ENCODE measurements at places on chromosomes 2 and 18.
A peak's percentile ranks its signal among the peaks of the same experiment; 100 is the strongest.

GRCh38 chr2:129782633-129782990 lies 196.9 kb upstream of the RAB6C start:
- no peak for DNase-seq

- no peak for DNase-seq
These were observed 784 bp downstream of the WDR33 start for GRCh38 chr2:127810156-127810618.

- DNase-seq = no peak
These were observed 105.3 kb downstream of the COMMD1 start for GRCh38 chr2:62010632-62011256.

DNA sequence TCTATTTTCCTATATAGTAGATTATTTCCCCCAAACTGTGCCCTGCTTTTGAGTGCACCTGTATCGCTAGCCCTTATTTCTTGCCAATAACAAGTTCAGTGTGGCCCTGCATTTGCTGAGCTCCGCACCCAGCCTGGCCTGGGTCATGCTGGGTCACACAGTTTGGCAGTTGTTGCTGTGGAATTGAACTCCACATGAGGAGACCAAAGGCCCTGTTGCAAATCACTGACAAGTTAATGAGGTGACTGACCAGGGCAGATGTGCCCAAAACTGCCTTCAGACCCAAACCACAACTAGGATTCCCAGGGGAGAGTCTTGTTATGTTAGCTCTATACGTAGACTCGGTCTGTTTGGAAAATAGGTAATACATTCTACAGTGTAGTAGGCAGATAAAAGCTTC lies 31.0 kb downstream of the COL4A4 start:
- no peak for DNase-seq

DNA sequence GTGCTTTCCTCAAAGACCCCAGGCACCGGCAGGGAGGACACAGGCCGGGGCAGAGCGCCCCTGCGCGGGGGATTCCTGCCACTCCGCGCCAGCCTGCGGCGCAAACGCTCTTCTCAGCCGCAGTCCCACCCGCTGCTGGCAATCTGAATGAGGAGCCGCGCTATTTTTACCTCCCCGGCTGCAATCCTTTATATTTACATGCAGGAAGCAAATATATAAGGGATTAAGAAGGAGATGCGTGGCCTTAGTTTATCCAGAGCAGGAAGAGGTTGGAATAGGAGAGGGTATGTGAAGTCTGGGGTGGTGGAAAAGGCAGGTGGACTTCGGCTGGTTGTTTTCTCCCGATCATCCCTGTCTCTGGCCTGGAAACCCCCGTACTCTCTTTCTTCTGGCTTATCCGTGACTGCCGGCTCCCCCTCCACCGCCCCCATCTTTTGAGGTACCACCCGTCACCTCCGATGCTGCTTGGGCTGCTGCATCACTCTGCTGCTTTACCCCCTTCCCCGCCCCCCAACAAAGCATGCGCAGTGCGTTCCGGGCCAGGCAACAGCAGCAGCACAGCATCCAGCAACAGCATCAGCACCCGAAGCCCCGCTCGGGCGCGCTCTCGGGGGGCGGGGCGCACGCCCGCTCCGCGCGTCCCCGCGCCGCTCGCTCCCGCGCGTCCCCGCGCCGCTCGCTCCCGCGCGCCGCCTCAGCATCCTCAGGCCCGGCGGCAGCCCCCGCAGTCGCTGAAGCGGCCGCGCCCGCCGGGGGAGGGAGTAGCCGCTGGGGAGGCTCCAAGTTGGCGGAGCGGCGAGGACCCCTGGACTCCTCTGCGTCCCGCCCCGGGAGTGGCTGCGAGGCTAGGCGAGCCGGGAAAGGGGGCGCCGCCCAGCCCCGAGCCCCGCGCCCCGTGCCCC lies at the start of gene ADAM23:
TSS of gene ADAM23 (plus strand) at position 700 of the 902 bp plus-strand sequence. CDS start 335 bp downstream, outside the sequence.
- no peak for DNase-seq

DNA sequence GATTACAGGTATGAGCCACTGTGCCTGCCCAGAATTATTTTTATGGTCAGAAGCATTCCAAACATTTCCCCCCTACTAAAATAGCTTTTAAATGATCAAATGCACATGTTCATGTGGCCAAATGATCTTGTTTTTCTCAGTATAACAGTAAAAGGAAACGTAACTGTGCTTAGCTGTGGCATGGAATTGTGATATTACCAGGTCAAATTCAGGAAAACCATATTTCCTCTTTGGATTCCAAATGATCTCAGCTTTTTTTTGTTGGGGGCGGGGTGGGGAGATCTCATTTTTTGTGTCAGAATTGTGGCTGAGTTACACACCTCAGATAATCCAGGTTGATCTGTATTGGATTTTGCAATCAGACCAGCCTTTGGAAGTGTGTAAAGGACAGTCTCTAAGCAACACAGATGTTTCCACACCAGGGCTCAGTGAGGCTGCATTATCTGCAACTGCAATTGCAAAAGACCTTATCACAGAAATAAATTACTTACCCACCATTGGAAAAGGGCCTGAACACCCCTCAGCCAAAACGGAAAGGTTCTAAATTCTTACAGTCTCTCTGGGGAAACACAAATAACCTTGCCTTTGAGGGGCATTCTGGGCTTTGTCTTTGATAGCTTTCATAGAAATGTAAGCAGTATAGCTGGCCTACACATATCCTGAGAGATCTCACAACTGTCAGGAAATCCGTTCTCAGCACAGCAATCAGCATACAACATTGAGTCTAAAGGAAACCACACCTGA lies 8.4 kb downstream of the CASP10 start:
- DNase-seq = peak; percentile 95

DNA sequence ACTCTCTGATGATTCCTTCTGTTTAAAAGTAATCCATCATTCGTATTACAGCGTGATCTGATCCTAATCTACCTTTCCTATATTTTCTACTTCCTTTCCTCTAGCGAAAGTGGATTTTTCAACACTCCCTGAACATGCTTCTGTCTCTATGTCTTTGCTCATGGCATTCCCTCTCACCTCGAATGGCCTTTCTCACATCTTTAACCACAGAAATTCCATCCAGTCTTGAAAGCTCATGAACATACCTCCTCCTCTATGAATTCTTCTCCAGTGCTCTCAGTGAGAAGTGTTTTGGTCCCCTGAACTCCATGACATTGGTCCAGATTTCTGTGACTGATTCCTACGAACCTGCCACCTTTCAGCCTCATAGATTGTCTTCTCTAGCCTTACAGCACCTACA lies 323.2 kb downstream of the RAD51AP2 start:
- no peak for DNase-seq

GRCh38 chr2:204726831-204727230 lies 181.6 kb downstream of the PARD3B start:
- DNase-seq = no peak

DNA sequence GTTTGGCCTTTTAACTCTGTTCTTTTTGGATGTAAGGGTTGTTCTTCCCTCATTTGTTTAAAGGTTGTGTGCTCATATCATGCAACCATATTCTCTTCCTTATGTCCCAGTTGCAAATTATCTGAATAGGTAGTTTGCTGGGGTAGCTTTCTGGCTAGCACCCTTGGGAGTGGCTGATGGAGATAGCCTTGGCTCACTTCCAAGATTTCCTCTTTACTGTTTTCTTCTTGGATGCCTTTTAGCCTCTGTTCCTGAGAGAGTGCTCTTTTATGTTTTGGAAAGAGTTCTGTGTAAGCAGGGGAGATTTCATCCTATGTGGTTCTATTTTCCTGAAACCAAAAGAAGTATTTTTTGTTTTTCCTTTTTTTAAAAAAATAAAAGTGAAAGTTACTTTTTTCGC lies 25.4 kb downstream of the USP14 start:
- no peak for DNase-seq

- no peak for DNase-seq
These were observed 119.9 kb upstream of the NDUFV2 start for GRCh38 chr18:8982416-8983183.

GRCh38 chr2:181362561-181362960 lies 94.6 kb upstream of the ITGA4 start:
- DNase-seq = no peak

- DNase-seq = no peak
These were observed 45.2 kb upstream of the SULT1C3 start for GRCh38 chr2:108194409-108195132.

DNA sequence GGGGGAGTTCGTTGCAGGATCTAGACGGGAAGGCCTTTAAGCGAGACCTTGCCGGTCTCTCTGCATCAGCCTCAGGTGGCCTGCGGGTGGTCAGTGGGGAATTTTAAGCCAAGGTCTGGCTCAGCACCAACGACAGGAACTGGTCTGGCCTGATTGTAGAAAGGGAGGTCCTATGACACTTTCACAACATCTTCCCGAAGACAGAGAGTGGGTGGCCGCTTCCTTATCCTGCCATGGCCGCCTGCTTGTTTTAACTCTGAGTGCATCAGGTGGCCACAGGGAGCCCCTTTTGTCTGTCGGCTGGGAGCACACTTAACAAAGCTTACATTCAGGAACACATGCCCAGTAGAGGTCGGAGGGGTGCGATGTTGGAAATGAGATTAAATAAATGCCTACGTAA lies 363.7 kb upstream of the MYT1L start:
- no peak for DNase-seq

GRCh38 chr2:70733646-70734180 lies 34.3 kb downstream of the ADD2 start:
- no peak for DNase-seq

GRCh38 chr2:125730921-125731320 lies 925.0 kb upstream of the GYPC start:
- no peak for DNase-seq

- DNase-seq = peak; percentile 46
These were observed 251.7 kb upstream of the PXDN start for GRCh38 chr2:1995987-1996386.

GRCh38 chr2:157940024-157940423 lies 63.9 kb upstream of the ACVR1 start:
- DNase-seq = no peak

GRCh38 chr2:64727013-64727767 lies 73.5 kb upstream of the SERTAD2 start:
- peak; percentile 10 for DNase-seq

GRCh38 chr2:231184319-231184718 lies 14.1 kb upstream of the ARMC9 start:
- no peak for DNase-seq

- DNase-seq = no peak
These were observed 2.1 kb downstream of the GBX2 start for GRCh38 chr2:236165842-236166795.

DNA sequence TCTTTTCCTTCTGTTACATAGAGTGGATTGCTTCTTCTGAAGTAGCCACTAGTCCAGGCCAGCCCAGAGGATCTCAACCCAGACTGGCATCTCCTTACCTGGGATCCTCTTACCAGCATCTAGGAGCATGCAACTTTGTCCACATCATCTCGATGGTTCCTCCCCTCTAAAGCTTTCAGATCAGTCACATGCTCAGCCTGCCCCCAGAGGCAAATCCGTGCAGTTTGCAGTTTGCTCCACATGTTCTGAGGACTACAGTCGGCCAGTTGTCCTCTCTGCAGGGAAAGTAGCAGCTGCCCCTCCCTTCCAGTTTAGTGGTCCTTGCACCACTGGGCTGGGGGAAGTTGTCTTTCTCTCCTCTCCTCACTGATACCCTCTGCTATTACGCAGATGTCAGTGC lies 259.8 kb upstream of the APCDD1 start:
- DNase-seq = no peak

DNA sequence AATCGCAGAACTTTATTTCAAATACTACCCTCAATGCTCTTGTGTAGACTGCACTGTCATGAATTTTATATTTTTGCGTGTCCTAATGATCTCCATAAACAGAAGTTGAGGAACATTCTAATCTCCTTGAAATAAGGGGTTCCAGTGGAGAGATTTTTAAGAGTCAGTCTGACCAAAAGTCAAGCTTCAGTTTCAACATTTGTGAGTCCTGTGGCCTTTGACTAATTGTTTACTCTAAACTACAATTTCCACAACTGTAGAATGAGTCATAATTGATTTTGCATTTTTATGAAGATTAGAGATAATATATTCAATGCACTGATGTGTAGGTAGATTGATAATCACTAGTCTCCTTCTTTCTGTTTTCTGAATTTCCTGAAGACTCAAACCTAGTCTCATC lies 720.3 kb upstream of the ID2 start:
- no peak for DNase-seq

DNA sequence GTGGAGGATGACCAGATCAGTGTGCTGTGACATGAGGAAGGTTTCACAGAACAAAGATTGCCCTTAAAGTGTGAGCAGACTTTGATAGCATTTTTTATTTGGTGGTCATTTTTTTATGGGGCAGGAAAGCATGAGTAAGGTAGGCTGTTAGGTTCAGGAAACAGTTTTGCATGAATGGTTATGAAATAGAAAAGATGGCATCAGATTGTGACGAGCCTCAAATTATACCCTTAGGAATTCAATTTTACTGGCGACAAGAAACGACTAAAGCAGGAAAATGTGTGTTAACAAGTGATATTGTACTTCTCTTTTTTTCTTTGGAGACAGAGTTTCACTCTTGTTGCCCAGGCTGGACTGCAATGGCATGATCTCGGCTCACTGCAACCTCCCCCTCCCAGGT lies 44.7 kb downstream of the PIK3C3 start:
- peak; percentile 88 for DNase-seq

DNA sequence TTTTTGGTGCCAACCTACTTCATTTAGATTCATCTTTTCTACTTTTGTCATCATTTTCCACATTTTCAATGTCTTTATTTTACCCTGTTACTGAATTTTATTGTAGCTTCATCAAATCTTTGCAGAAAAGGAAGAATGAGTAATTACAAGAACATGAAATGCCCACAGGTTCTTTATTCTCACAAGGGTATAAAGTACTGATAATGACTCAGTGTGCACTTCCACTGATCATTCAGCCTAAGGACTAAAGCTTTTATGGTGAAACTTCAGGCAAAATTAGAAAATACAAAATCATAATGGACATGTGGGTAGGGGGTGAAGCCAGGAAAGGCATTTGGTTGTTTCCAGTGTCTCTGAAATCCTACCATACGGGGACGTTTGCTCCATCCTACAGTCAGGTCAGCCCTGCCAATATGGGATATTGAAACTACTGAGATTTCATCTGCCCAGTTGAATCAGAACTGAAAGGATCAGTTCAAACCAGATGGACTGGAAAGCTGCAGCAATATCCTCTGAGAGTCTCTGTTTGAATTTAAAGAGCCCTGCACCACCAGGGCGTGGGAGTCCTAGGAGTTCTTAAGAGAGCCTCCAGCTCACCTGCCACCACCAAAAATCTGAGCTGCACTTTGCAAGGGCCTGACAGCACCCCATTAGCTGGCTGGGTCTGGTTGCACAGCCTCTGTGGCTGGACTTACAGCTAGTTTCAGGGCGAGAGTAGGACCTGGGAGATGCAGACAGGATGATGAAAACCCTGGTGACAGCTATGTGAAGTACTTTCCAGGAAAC lies 390.4 kb downstream of the CMPK2 start:
- DNase-seq = no peak

GRCh38 chr2:100812573-100812972 lies 7.4 kb upstream of the NPAS2 start:
- no peak for DNase-seq
